DMS 273 treated with DMSO at 0.1 percent for 48 hours (cell line): ENCODE measurements at places on chromosomes 11 and 22.

DNA sequence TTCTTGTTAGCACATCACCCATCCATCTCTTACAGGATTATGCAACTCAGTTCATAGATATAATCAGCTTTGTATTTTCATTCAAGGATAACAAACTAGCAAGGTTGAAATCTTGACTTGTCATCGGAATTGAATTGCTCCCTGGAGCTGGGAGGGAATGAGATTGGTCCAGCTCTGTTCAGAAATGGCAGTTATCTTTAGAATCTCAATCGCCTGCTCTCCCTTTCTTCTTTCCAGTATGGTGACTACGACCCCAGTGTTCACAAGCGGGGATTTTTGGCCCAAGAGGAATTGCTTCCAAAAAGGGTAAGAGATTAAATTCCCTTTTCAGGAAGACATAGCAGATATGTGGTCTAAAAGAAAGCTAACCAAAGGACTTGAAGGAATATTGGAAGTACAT, 51.0 kb downstream of the NF2 start:
- no peak for DNase-seq

DNA sequence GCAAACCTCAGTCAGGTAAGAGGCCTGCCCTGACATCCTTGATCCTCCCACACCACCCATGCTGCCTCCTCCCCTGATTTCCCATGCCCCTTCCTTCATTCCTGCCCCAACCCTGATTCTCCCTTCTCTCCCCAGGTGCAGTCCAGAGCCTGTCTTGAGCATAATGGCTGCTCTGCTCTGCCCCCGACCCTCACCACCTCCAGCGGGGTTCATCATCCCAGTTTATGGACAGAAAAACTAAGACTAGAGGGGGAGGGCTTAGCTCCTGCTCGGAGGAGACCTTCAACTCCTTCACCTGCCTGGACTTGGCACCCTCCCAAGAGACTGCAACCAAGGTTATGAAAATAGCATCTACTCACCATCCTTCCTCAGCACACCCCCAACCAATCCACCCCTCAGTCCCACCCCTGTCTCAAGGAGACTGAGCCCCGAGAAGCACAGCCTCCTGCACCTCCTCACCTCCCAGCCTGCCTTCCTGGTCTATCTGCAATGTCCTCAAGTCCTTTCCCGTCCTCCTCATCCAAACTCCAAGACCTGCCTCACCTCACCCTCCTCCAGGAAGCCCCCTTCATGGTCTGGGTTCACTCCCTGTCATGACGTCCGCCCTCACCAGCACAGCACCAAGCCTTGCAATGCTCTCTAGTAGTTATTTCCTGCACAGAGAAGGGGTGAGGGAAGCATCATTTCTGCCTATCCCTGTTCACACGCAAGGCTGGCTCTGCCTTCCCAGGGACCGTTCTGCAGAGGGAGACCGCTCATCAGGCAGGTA, 103.1 kb downstream of the PDE2A start:
- no peak for DNase-seq

DNA sequence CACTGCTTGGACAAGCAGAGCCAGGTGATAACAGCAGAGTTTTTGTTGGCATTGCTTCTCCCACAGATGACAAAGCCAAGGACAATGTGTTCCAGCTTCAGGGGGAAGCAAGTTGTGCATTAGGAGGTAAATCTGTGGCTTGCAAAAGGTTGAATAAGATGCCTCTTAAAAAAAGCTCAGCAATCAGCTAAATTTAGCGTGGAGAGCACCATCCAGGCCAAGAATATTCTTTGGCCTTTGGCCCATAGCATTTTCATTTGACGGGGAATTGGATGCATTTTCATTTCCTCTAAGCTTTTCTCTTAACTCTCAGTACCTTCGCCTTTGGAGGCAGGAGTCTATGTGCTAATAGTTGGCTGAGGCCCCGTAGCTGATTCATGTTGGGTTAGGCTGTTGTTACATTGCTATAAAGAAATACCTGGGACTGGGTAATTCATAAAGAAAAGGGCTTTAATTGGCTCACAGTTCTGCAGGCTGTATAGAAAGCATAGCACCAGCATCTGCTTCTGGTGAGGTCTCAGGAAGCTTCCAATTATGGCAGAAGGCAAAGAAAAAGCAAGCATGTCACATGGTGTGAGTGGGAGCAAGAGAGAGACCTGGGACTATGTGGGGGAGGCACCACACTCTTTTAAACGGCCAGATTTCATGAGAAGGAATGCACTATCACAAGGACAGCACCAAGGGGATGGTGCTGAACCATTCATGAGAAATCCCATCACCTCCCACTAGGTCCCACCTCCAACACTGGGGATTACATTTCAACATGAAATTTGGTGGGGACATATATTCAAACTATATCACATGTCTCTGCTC, 350.1 kb upstream of the C11orf87 start:
- DNase-seq = no peak

- no peak for DNase-seq
Measured at GRCh38 chr11:127182586-127183203, 182.1 kb upstream of the KIRREL3 start.

DNA sequence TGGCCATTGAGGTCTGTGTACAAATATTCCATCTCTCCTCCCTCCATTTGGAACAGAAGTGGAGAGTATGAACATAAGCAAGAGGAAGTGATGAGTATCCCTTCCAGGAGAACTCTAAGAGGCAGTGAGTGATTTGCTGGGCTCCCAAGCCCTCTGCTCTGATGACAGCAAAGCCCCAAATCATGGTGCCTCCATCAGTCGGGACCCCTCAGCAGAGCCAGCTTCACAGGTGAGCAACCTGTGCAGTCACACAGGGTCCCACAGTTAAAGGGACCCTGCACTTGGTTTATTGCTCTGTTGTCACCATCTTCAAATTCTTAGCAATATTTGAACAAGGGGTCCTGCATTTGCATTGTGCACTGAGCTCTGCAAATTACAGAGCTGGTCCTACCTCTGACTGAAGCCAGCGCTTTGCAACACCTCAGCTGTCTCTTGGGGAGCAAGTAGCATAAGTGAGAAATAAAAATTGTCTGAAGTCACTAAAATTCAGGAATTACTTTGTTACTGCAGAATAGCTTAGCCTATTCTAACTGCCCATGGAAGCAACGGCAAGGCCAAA, 466.4 kb downstream of the MN1 start:
- no peak for DNase-seq

GRCh38 chr11:88597387-88597786, 259.9 kb upstream of the CTSC start:
- no peak for DNase-seq

GRCh38 chr11:112806256-112806655, 155.0 kb upstream of the NCAM1 start:
- DNase-seq = no peak

DNA sequence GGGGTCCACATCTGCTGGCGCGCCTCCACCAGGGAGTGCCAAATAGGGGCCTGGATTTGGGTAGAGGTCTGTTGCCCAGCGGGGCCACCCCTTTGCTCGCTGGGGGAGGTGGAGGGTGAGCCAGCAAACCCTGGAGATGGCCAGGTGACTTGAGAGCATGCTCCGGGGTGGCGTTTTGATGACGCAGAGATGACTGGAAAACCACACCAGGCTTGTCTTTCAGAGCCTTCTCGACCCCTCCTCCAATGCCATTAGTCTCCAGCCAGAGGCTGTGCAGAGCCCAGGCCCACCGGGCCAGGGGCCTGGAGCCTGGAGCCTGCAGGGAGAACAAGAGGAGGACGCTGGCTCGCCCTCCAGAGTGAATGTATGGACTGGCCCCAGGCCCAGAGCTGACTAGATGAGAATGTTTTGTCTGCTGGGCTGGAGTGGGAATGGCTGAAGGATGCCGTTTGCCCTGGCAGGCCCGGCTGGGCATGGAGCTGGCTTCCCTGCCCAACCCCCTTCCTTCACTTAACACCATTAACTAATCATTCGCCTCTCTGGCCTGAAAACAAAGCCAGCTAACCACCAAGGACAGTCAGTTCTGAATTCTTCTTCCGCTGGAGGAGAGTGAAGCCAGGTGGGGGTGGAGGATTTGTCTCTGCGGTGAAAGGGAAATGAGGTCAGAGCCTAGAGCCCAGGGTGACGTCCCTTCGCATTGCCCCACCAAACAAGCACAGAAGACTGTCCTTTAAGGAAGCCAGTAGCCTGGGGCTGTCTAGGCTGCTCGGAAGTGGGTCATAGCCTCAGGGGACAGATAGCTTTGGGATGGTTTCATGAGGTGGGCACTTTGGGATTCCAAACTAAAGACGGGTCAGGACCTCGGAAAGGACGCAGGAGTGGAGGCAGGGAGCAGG, 1.6 kb upstream of the MCAM start:
- no peak for DNase-seq

DNA sequence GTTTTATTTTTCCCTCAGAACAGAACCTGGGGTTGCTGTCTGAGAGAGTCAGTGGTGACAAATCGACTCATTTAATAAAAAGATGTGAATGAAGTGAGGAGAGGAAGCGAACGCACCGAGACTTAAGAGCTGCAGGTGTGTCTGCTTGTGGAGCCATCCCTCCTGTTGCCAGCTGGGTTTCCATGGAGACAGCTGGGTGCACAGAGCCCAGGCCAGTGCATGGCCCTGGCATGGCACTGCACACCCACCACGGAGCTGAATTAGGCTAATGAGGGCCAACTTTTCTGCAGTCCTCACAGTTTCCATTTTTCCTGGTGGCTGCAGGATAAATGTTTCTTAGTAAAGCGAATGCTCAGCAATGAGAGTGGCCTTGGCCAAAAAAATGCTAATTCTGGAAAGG, 750.2 kb downstream of the OPCML start:
- DNase-seq = no peak

GRCh38 chr11:28447226-28447625, 339.0 kb downstream of the METTL15 start:
- DNase-seq = no peak

GRCh38 chr11:130826572-130826971, 89.7 kb downstream of the SNX19 start:
- no peak for DNase-seq

- DNase-seq = no peak
Measured at GRCh38 chr11:108592591-108593213, 866 bp downstream of the EXPH5 start.

DNA sequence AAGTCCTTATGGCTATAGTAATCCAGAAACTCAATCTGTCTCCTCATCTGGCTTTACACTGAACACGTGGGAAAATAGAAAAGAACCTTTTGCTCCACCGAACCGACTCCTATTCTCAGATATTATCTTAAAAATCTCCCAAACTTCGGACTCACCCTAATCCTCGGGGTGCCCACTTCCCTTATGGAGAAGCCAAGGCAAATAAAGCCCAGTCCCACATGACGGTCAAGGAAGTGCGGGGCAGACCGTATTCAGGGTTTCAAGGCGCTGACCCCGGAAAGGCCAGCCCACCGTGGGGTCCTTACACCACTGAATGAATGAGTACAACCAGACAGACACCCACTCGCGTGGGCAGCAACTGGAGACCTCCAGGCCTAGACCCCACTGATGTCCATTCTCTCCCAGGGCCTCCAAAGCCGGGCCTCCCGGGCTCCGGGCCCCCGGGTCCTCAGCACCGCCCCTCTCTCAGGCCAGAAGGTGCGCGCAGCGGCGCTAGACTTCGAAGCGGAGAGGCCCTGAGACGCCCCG, 489 bp downstream of the NUP98 start:
- DNase-seq = no peak

- peak; percentile 27 for DNase-seq
Measured at GRCh38 chr11:47572715-47573255, 6.0 kb downstream of the KBTBD4 start.

GRCh38 chr22:44964722-44965078, 45.1 kb downstream of the PHF21B start:
- no peak for DNase-seq

DNA sequence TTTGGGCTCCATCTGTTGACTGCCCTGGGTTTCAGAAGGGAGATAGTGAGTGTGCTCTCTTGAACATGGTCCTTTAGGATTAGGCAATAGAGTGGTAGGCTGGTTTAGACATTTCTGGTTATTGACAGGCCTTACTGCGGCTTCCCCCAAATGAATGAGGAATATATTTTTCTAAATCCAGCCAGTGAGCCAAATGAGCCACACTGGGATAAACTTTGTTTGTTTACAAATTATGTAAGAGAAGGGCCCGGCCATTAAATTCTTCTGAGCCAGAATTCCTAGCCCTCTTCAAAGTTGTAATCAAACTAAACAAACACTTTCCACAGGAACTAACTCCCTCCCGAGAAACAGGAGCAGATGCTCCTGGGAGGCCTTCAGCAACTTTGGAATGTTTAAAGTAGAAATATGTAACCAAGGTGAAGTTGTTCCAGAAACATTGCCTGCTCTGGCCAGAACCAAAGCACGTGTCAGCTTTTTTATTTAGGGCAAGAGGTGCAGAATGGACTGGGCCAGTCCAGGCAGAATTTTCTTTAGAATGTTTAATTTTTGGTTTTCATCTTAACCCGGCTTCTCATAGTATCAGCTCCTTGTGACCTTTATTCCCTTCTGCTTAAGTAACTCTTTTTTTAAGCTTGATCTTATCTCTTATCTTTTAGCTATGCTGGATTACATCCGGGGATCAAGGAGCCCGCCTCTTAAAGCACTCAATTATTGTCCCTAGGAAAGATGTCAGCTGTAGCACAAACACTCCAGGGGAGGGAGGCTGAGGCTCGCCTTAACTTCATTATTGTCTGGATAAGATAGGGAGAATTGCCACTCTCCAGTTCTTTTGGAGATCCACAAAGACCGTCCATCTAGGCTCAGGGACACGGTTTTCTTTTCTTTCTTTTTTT, 28.7 kb downstream of the ZNRF3 start:
- no peak for DNase-seq

GRCh38 chr22:41311487-41311886, 10.2 kb downstream of the ZC3H7B start:
- DNase-seq = no peak

DNA sequence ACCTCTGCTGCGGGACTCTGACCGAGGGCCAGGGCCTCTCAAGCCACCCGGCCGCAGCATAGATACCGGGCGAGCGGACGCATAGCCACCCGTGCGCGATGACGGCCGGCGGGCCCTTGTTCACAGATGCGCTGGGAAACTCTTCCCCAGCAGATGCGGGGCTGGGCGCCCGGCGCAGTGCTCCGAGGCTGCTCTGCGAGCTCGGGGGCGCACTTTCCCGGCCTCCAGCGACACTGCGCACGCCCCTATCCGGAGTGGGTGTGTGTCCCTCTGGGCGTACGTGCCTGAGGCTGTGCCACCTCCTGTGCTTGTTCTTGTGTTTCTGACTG, 104.7 kb upstream of the E2F8 start:
- DNase-seq = no peak

GRCh38 chr11:20046416-20046815, 113.9 kb downstream of the DBX1 start:
- no peak for DNase-seq
